Head of caudate nucleus (tissue), 42 donors: ENCODE measurements at places on chromosomes 3 and 15.

- no peak for DNase-seq
Observed at GRCh38 chr3:108494906-108495531, 15.4 kb downstream of the MYH15 start.

GRCh38 chr15:70523616-70524015, 239.7 kb downstream of the UACA start:
- no peak for DNase-seq

GRCh38 chr15:69410248-69410874, 3.8 kb upstream of the KIF23 start:
- peak; percentile 57 for DNase-seq

DNA sequence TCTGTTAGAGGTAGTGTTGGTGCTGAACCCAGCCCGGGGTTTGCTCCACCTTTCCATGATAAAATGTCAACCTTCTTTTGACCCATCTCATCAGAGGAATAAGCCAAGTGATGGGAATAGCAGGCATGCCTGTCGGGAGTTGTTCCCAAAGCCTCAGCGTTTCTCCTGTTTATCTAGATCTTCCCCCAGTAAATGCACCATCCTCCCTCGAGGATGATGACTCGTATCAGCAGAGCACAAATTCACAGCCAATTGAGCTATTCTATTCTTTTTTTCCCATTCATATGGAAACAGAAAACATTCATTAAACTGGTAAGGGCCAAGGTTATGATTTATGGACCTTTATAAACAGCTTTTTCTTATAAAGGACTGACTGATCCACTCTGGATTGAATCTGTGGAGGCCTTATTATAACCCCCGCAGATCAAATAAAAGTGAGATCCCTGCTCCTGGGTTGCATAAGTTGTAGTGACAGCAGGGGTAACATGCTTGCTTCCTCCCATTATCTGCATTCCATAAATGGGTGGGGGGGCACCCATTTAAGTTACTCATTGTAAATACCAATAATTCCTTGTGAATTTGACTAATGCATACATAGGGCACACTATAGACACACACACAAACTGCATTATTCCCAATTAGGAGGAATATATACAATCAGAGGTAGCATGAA, 207.3 kb downstream of the PLCL2 start:
- DNase-seq, result no peak

DNA sequence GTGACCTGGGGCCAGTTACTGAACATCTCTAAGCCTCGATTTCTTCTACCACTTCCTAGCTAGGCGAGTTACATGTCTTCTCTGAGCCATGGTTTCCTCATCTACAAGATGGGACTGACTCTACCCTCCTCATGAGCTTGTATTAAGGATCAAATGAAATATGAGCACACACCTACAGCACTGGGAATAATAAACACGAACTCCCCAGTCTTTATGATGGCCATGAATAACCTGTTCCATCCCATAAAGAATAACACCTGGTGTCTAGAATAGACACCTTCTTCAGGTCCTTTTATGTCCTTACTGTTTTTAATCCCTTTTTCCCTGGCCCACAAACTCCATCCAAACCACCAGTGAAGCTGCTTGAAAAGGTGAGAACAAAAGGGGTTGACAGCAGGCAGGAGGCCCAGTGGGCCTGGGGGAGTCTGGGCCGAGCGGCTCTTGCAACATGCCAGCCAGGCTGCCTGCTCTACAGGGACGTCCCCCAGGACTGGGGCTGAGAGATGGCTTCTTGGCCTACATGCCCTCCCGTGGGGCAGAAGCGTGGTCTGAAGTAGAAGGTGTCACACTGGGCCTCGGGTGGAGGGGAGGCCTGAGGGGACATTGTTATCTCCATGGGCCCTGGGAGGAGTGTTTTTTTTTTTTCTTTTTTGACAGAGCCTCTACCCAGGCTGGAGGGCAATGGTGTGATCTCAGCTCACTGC, 178.2 kb downstream of the RAB11A start:
- DNase-seq, result no peak

DNA sequence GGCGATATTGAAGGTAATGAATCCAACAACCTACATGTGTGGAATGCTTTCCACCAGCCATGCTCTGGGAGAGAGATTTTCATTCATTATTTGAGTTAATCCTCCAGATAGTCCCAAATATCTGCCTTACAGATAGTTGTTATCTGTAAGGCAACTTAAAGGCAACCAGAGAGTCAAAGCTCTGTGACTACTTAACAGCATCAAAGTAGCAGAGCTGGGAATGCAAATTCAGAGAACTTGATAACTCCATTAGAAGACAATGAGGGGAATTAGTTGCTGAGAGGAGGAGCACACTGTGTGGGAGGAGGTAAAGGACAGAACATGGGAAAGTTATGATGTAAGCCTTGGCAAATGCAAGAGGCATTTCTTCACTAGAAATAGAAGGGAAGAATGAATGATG, 10.5 kb upstream of the CRBN start:
- DNase-seq, result no peak

GRCh38 chr3:112127522-112128494, 5.2 kb downstream of the GCSAM start:
- no peak for DNase-seq

- DNase-seq, result no peak
Observed at GRCh38 chr15:83102346-83102745, 5.1 kb upstream of the TM6SF1 start.

DNA sequence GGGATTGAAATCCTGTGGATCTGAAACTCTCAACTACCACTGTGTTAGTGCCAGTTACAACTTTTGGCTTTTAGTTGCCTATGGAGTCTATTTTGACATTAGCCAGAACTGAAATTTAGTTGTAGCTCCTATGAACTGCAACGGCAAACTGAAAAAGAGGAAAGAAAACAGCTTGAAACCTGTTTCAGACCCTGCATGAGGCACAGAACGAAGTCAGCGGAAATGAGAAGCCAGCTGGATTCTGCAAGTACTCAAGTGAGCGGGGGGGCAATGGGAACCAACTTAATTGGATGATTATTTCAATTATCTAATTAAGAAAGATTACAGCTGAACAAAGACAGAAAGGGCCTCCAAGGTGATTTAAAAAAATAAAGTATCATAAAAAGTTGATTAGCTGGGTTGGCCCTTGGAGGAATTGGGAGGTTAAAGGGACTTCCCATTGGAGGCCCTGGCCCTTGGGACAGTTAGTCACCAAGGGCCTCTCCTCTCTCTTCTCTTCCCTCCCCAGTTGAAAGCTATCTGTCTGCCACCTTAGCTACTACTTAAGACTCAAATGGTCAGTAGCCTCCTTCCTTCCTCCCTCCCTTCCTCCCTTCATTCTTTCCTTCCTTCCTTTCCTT, 352.1 kb downstream of the SHQ1 start:
- no peak for DNase-seq

GRCh38 chr3:113287803-113288648, 76.7 kb downstream of the BOC start:
- DNase-seq, result no peak

- DNase-seq, result no peak
Observed at GRCh38 chr3:154745929-154746328, 315.9 kb upstream of the GPR149 start.

DNA sequence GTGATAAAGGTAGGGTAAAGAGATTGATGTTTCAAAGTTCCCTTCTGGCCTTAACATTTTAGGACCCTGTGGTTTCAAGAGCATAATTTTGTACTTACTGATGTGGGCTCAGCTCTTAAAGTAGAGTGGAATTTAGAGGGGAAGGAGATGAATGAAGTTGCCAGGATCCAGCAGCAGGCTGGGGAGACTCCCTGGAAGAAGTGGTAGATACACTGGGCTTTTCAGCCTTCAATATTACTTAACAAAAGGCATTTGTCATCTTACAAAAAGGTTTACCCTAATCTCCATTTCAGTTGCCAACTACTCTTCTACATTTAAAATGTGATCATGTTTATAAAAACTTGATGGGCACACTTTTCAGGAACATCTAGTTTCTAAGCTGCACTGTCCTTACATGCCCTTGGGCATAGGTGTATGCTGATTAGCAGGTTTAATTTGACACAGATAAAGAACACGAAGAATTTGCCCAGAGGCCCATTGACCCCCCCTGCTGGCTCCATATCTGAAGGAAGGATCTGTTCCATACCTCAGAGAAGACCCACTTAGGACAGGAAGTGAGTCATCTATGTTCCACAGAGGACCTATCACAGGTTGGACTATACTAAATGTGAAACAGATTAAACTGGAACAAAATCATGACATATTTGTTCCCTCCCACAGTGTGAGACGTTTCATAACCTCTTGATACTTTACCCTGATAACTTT, 93.0 kb upstream of the LPP start:
- DNase-seq, result no peak

GRCh38 chr15:51982013-51982769, 10.6 kb upstream of the LEO1 start:
- DNase-seq, result peak; percentile 31

DNA sequence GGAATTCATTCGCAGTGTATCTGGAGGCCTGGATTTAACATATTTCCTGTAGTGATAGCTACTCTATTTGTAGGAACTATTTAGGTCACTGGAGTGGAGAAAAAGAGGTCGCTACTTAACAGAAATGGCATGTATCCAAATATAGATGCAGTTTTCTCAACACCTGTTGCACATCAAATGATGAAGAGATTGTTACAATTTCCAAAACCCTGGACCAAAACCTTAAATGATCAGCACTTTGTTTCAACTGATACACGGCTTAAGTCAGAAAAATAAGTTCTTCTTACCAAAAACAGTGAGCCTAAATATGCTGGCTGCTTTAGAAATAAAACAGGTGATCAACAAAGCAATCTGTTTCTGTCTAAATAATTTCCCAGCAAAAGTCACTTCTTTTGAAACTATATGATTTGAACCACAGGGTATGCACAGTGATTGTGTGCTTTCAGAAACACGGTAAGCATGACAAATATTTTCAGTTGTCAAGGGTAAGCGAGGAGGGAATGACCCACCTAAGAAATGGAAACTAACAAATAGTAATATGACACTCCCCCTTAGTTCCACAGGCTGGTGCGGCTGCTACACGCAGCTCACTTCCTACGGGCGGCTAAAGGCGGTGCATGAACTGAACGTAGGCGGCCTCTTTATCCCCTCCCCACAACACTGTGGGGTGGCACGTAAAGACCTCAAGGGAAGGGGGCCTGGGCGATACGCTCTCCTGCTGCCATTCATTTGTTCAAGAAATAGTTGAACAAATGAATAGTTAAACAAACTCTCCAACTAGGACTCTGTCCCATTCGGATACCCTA, 1.1 kb downstream of the EHD4 start:
- peak; percentile 38 for DNase-seq

DNA sequence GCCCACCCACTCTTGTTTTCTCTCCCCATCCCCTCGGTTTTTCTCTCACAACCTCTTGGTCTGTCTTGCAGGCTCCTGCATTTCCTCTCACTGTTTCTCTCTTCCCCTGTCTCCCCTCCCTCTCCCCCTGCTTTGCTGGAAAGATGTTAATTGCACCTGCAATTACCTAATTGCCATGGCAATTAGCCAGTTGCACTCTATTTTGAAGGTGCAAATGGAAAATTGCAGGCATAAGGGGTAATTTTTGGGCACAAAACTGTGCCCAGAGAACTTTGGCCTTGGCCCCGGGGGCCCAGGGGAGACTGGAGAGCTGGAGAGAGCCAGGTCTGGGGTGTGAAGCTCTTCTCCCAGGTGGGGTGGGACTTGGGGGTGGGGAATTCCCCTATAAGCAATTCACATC, 164.5 kb upstream of the TLE3 start:
- DNase-seq, result no peak

- DNase-seq, result peak; percentile 83
Observed at GRCh38 chr3:58177747-58178527, 32.8 kb downstream of the DNASE1L3 start.

- no peak for DNase-seq
Observed at GRCh38 chr15:63065262-63066221, 23.0 kb downstream of the TPM1 start.

- DNase-seq, result no peak
Observed at GRCh38 chr15:63968122-63968524, 78.2 kb downstream of the DAPK2 start.
